ENCODE measurements at places on chromosomes 5 and 9.

DNA sequence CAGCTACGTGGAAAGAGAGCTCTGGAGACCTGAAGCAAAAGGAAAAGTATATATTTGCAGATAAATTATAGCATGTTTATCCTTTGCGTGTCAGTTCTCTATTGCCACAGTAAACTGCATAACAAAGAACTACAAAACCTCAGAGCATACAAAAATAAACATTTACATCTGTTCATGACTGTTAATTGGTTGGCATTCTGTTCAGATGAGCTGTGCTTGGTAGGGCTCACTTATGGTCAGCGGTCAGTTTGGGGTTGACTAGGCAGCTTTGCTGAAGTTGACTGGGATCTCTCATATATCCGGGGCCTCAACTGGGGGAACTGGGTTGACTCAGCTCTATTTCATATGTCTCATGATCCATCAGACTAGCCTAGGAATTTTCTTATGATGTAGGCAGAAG lies 257.7 kb downstream of the TLE1 start:
- H3K4me1 ChIP-seq = no peaks in the 10 kb centered on the region
- H3K27me3 ChIP-seq = no peaks in the 10 kb centered on the region
- DNase-seq = no peak
- no peak overlapping the region for H3K27ac ChIP-seq
- H3K36me3 ChIP-seq = no peaks in the 10 kb centered on the region
- H3K4me3 ChIP-seq = no peak overlapping the region

DNA sequence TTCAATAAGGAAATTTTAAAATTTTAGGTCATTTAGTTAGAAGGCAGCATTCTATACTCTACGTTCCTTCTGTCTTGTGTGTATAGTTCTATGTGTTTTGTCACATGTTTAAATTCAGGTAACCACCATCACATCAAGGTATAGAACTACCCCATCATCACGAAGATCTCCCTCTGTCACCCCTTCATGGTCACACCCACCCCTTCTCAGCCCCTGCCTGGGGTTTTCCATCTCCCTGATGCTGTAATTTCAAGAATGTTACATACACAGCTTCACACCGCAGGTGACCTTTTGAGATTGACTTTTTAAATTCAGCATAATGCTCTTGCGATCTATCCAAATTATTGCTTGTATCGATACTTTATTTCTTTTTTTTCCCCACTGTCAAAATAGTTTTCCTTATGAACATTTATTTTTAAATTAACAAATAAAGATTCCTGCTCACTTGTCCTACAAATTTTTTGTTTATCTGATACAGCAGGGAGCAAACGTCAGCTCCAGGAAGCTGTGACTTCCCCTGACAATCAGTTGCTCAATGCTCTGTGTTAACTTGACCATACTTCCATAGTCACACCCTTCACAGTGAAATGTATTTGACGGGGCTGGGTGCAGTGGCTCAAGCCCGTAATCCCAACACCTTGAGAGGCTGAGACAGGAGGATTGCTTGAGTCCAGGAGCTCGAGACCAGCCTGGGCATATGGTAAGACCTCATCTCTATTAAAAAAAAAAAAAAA lies 10.2 kb downstream of the BTNL8 start:
- peak overlapping the region; percentile 85 for H3K27ac ChIP-seq
- no peak overlapping the region for H3K4me3 ChIP-seq
- H3K36me3 ChIP-seq = no peaks in the 10 kb centered on the region
- no peak for DNase-seq

DNA sequence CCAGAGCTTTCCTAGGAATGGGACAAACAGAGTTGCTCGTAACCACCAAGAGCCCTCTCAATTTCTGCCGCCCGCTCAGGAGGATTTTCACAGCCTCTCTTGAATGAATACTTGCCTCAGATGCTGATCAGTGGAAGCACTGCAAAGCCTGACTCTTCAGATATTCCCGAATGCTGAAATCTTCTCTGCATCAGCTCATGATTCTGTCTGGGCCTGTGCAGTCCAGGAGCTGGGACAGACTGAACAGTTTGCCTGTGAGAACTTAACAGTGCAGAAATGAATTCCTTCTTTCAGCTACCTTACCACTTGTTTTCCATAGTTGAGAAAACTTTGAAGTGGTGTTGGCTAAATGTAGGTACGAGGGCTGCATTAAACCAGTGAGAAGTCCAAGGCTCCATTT lies 17.1 kb downstream of the ZNF462 start:
- no peak overlapping the region for H3K4me3 ChIP-seq
- peak overlapping the region; percentile 73 for H3K27ac ChIP-seq
- no peak for DNase-seq

GRCh38 chr9:123883634-123884033 lies 46.3 kb downstream of the DENND1A start:
- H3K36me3 ChIP-seq = no peaks in the 10 kb centered on the region
- no peaks in the 10 kb centered on the region for H3K27me3 ChIP-seq
- H3K4me3 ChIP-seq = no peak overlapping the region
- no peaks in the 10 kb centered on the region for H3K4me1 ChIP-seq
- H3K27ac ChIP-seq = no peak overlapping the region
- DNase-seq = no peak

- no peaks in the 10 kb centered on the region for H3K27me3 ChIP-seq
- H3K36me3 ChIP-seq = no peaks in the 10 kb centered on the region
- peak overlapping the region; percentile 32 for H3K27ac ChIP-seq
- DNase-seq = no peak
- no peak overlapping the region for H3K4me3 ChIP-seq
Observed at GRCh38 chr5:52469835-52470234, 317.9 kb upstream of the ITGA1 start.

- no peaks in the 10 kb centered on the region for H3K27me3 ChIP-seq
- no peaks in the 10 kb centered on the region for H3K36me3 ChIP-seq
- no peak for DNase-seq
- peaks cover 45% of the 10 kb centered on the region for H3K4me1 ChIP-seq
Observed at GRCh38 chr9:35834260-35835215, 5.5 kb downstream of the TMEM8B start.

DNA sequence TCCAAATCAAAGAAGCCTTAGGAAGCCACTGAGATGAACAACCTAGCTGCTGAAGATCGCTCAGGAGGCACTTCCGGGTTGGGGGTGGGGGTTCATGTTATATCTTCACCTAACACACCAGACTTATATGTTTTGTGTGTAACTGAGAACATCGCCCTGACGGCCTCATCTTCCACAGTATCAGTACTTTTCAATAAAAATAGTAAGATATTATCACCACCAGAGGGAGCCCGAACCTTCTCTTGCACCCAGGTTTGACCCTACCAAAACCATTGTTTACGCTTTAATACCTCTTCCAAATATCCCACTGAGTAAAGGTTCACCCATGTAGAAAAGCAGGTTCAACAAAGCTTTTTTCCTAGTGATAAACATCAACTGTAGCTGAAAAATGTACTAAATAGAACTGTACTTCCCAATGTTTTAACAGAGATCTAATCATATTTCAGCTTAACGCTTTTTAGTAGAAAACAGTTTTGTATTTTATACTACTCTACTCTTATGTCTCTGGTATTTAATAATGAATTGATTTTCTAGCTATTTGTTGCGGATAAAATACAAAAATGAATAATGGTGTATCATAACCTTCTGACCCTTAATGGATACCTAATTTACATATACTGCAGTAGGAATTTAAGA lies 244.0 kb downstream of the EPB41L4A start:
- H3K27ac ChIP-seq = no peak overlapping the region
- no peaks in the 10 kb centered on the region for H3K36me3 ChIP-seq
- H3K27me3 ChIP-seq = no peaks in the 10 kb centered on the region
- no peak for DNase-seq
- H3K4me1 ChIP-seq = peaks cover 7% of the 10 kb centered on the region

- H3K27me3 ChIP-seq = no peaks in the 10 kb centered on the region
- H3K27ac ChIP-seq = no peak overlapping the region
- no peak for DNase-seq
- H3K4me1 ChIP-seq = peaks cover 48% of the 10 kb centered on the region
Observed at GRCh38 chr5:10611290-10611689, 47.4 kb downstream of the ANKRD33B start.

- H3K4me3 ChIP-seq = no peak overlapping the region
- no peaks in the 10 kb centered on the region for H3K27me3 ChIP-seq
- no peaks in the 10 kb centered on the region for H3K4me1 ChIP-seq
- H3K36me3 ChIP-seq = no peaks in the 10 kb centered on the region
- H3K27ac ChIP-seq = no peak overlapping the region
Observed at GRCh38 chr9:19698960-19699359, 89.9 kb downstream of the SLC24A2 start.

DNA sequence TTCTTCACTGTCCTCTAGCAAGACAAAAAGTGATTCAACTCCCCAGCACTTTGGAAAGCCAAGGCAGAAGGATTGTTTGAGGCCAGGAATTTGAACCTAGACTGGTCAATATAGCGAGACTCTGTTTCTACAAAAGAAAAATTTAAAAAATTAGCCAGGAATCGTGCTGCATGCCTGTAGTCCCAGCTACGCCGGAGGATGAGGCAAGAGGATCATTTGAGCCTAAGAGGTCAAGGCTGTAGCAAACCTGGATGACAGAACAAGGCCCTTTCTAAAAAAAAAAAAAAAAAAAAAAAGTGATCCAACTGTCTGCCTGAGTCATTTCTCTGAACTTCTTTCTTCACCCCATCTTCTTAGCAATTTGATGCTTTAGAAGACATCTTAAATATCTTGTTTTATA lies 12.4 kb downstream of the ITGA2 start:
- H3K27ac ChIP-seq = no peak overlapping the region
- no peaks in the 10 kb centered on the region for H3K27me3 ChIP-seq
- no peak for DNase-seq
- peaks cover 16% of the 10 kb centered on the region for H3K4me1 ChIP-seq
- no peaks in the 10 kb centered on the region for H3K36me3 ChIP-seq

- no peaks in the 10 kb centered on the region for H3K27me3 ChIP-seq
- H3K27ac ChIP-seq = no peak overlapping the region
- DNase-seq = no peak
- H3K4me3 ChIP-seq = no peak overlapping the region
- no peaks in the 10 kb centered on the region for H3K36me3 ChIP-seq
- peaks cover 14% of the 10 kb centered on the region for H3K4me1 ChIP-seq
Observed at GRCh38 chr9:91815896-91816295, 134.1 kb downstream of the ROR2 start.

DNA sequence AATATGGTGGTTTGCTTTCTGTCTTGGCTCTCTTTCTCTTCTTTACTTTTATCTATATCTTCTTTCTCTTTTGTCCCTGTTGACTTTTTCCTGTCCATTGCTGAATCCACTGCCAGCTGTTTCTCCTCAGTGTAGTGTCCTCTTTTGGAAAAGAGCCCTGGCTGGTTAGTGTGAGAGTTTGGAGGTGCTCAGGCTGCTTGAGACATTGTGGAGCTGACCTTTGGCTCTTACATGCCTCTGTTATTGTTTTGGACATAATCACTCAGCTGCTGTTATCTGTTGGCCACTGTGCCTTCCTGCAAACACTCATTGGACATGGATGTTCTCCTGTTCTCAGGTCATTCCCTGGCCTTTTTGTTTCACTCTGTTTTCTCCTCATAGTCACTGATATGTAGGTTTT lies 295.4 kb upstream of the RIOK2 start:
- no peak for DNase-seq
- H3K27me3 ChIP-seq = no peaks in the 10 kb centered on the region
- H3K36me3 ChIP-seq = no peaks in the 10 kb centered on the region
- H3K4me3 ChIP-seq = no peak overlapping the region
- H3K27ac ChIP-seq = no peak overlapping the region

- H3K4me3 ChIP-seq = no peak overlapping the region
- no peaks in the 10 kb centered on the region for H3K4me1 ChIP-seq
- DNase-seq = no peak
- H3K36me3 ChIP-seq = no peaks in the 10 kb centered on the region
Observed at GRCh38 chr9:73579823-73580222, 428.2 kb downstream of the ANXA1 start.

GRCh38 chr5:38548064-38548759 lies 8.2 kb downstream of the LIFR start:
- no peaks in the 10 kb centered on the region for H3K36me3 ChIP-seq
- peak overlapping the region; percentile 3 for H3K4me3 ChIP-seq
- peaks cover 72% of the 10 kb centered on the region for H3K4me1 ChIP-seq
- H3K27me3 ChIP-seq = peaks cover 3% of the 10 kb centered on the region
- H3K27ac ChIP-seq = peak overlapping the region; percentile 58

GRCh38 chr5:109689740-109690241 lies at the start of gene MAN2A1:
MAN2A1 (plus strand) TSS chr5:109689927; CDS start chr5:109690418, 491 bp downstream.
- DNase-seq = no peak
- peak within 1 kb of the TSS; percentile 85 for H3K4me3 ChIP-seq
- peak within 1 kb of the TSS; percentile 98 for H3K27ac ChIP-seq
- no peaks in the 10 kb centered on the region for H3K36me3 ChIP-seq
- H3K4me1 ChIP-seq = peaks cover 25% of the 10 kb centered on the region

- DNase-seq = no peak
- H3K4me1 ChIP-seq = no peaks in the 10 kb centered on the region
- no peak overlapping the region for H3K27ac ChIP-seq
Observed at GRCh38 chr5:147586832-147587231, 77.0 kb upstream of the DPYSL3 start.

DNA sequence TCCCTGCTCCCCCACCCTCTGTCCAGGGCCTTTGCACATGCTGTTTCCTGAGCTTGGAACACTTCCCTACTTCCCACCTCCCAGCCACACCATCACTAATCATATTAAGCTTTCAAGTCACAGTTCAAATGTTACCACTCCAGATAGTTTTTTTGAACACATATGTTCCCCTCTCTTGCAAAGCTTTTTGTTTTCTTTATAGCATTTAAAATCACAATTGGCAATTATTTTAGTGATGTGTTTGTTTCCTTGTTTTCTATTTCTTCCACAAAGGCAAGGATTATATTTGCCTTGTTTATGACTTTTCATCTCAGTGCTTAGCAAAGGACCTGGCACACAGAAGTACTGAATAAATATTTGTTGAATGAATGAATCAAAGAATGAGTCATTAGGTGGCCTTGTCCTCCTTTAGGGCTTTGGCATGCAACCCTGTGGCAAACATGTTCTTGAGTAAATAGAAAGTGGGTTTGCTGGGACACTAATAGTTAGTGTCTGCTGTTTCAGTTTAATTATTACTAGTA lies 386.8 kb downstream of the FGF10 start:
- H3K27me3 ChIP-seq = no peaks in the 10 kb centered on the region
- H3K36me3 ChIP-seq = no peaks in the 10 kb centered on the region
- no peak overlapping the region for H3K27ac ChIP-seq

GRCh38 chr5:150945486-150945885 lies 40.7 kb upstream of the ZNF300 start:
- no peak overlapping the region for H3K27ac ChIP-seq
- no peaks in the 10 kb centered on the region for H3K4me1 ChIP-seq
- no peak for DNase-seq
- H3K36me3 ChIP-seq = no peaks in the 10 kb centered on the region
- H3K4me3 ChIP-seq = peak overlapping the region; percentile 58

- DNase-seq = no peak
- no peaks in the 10 kb centered on the region for H3K27me3 ChIP-seq
- peaks cover 7% of the 10 kb centered on the region for H3K36me3 ChIP-seq
- H3K27ac ChIP-seq = no peak overlapping the region
Observed at GRCh38 chr5:109191153-109191558, 218.6 kb downstream of the PJA2 start.

- H3K4me1 ChIP-seq = no peaks in the 10 kb centered on the region
- no peaks in the 10 kb centered on the region for H3K27me3 ChIP-seq
- no peak overlapping the region for H3K4me3 ChIP-seq
- no peak overlapping the region for H3K27ac ChIP-seq
- no peak for DNase-seq
Observed at GRCh38 chr9:115730396-115730795, 423.2 kb upstream of the PAPPA start.

GRCh38 chr5:142869886-142870285 lies 99.7 kb downstream of the ARHGAP26 start:
- H3K27me3 ChIP-seq = no peaks in the 10 kb centered on the region
- H3K4me1 ChIP-seq = peaks cover 52% of the 10 kb centered on the region
- H3K36me3 ChIP-seq = no peaks in the 10 kb centered on the region
- no peak overlapping the region for H3K4me3 ChIP-seq

All from spleen (tissue), 13 donors.